Activated T-cell treated with anti-CD3 and anti-CD28 coated beads, Interleukin-2, amount 50 U/mL, for 24 hours (primary cell): ENCODE measurements at places on chromosomes 11 and 22.

DNA sequence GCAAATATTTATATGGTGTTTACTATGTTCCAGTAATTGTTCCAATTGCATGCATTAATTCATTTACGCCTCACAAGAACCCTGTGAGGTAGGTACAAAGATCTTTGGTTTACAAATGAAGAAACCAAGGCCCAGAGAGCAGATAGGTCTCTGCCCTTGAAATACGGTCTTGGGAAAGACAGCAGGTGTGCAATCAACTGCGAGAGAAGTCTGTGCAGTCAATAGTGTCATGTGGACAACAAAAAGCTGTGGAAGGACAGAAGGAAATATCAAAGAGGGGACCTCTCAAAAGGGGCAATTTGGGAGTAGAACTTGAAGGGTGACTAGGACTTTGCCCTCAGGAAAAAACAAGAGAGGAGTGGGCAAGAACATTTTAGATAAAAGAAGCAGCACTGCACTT is 8.9 kb downstream of the CNTF start:
- no peak for DNase-seq

GRCh38 chr22:28795071-28795693 is 5.2 kb downstream of the XBP1 start:
- DNase-seq, result no peak

- no peak for DNase-seq
These were observed 17.5 kb downstream of the GAB2 start for GRCh38 chr11:78400116-78400515.

GRCh38 chr22:42275176-42275575 is 4.7 kb upstream of the TCF20 start:
- no peak for DNase-seq

DNA sequence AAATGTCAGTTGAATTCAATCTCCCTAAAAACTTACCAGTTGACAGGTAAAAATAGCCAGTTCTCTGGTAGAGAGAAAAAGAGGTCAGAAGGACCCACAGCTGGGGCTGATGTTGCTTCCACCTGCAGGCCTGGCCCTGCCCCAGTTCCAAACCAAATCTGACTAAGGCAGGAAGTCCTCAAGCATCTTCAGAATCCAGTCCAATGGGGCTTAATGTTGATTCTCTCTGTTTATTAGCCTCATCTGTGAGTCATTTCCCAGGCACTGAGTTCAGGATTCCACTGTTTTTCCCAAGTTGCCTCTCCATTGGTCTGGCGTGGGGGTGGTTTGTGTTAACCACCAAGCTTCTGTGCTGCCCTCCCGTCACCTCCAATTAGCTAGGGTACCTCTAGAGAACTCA is 601.8 kb downstream of the INSC start:
- no peak for DNase-seq

DNA sequence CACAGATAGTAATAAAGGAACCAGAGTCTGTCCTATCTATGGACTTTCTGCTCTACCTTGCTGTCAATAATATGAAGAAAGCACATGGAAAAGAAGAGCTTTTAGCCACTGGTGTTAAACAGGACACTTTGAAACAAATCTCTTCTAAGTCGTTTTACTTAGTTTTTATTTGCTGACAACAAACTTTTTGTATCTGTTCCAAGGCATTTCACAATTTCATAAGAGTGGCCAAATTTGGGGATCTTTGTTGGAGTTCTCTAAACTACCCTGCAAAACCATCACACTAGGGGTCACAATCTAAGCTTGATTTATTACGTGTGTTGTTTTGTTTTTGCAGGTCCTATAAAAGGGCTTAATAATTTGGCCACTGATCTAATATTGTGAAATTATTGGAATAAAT is 54.4 kb downstream of the BBOX1 start:
- no peak for DNase-seq

- DNase-seq, result no peak
These were observed 6.0 kb downstream of the SYN3 start for GRCh38 chr22:33051960-33052839.

DNA sequence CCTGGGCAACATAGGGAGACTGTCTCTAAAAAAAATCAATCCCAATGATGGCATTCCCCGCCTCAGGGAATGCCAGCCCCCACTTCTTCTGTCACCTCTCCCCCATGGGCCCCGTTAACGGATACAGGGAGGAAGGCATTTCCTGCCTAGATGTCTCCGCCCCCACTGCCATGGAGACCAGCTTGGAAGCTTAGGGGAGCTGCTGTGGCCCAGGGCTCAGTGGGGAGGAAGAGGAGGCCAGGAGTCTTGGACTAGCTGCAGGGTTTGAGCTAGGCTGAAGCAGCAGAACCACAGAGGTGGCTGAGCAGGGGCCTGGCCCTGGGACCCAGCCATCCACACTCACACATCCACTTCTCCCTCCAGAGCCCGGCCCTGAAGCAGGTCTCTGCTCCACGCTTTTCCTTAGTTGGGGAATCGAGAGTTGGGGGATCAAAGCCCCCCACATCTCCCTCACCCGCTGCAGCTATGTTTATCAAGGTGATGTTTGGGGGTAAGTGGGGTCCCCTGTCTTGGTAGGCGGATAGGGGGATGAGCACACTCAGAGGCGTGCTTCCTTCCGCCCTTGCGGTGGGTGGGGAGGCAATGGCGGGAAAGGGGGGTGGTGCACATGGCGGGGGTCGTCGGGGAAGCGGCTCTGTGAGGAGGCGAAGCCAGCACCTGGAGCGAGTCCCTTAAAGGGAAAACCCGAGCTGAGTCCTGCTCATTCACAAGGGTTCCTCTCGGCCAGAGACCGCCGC is at the start of gene C22orf15:
C22orf15 (plus strand) TSS at position 149 of the 737 bp plus-strand sequence; CDS start at position 466, 317 bp downstream.
- DNase-seq, result peak; percentile 51

- DNase-seq, result peak; percentile 80
These were observed 11.1 kb downstream of the POLR3H start for GRCh38 chr22:41532908-41533825.

DNA sequence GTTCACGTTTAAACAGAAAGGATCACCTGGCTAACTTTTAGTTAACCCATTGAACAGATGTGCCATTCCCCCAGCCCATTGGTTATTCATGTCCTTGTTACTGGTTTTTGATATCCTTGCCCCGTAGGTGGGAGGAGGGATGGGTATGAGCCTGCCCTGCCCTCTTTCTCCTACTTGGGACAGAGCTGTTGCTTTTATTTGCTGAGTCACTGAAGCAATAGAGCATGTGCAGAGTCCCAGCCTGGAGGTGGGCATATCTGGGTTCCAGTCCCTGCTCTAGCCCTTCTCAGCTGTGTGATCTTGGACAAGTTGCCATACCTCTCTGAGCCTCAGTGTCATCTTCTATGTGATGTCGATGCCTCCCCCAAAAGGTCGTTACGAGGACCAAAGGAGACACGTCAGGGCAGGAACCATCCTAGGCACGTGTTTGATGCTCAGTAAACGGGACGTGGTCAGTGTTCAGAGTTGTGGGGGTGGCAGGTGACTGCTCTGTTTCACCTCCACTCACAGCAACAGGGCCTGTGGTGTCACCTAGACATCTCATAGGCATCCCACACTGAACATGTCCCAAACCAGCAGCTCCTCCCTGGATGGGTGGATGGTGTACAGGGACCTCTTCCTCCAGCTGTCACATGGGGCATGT is 61.0 kb downstream of the BMAL1 start:
- DNase-seq, result peak; percentile 49

DNA sequence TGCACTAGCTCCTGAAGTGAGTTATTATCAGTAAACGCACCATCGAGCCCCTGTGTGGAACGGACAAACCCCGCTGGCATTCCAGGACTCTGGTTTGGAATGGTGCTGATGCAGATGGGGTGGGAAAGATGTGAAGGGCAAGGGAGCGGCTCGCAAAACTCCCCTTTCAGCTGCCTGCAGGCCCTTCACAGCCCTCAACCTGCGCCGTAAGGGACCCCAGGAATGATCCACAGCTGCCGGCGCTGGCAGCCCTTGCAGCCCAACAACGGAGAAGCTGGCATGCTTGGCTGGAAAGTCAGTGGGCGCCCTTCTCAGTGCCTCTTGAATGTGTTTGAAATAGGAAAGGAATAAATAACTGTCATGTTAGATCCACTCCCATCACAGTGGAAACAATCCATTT is 1445.5 kb downstream of the BRD1 start:
- no peak for DNase-seq

DNA sequence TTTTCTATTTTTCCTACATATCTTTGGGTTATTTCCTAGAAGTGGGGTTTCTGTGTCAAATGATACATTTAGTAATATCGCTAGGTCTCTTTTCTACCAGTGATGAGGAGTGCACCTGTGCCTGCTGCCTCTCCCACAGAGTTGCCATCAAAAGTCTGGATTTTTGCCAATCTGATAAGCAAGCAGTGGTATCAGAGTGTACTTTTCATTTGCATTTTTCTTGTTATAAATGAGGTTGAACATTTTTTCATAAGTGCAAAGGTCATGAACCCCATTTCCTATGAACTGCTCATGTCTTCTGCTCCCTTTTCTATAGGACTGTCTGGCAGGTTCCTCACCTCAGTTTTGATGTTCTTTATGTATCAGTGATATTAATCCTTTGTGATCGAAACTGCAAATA is 1.7 kb downstream of the TRPM5 start:
- DNase-seq, result no peak

- DNase-seq, result no peak
These were observed 34.4 kb upstream of the SUSD2 start for GRCh38 chr22:24146791-24147353.

DNA sequence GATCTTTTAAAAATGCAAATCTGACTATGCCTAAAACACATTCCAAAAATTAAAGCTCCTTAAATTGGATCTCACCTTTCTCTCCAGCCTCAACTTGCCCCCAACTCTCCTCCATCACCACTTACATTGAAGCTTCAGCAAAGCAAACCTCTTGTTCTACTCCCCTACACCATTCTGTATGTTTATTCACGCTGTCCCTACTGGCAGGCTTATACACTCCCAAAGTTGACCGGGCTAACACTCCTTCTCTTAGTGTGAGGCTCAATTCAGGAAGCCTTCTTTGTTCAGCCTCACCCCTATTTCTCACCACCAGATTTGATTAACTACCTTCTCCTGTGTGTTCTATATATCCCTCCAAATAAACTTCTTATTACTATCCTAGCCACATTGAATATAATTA is 1.8 kb upstream of the GDPD4 start:
- DNase-seq, result no peak

DNA sequence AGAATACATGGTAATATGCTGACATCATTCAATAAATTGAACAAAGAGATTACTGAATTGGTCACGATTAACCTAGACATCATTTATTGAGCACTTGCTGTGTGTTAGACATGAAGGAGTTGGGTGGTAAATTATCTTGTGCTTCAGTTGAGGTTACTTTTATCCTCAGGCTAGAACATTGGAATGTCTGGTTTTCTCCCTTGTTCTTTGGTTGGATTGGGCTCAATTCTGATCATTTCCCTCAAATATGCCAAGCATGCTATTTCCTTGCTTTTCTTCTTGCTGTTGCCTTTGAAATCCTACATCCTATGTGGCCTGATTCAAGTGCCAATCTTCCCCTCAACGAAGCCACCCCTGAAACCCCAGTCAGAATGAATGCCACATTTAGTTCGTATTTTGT is 65.8 kb downstream of the DEUP1 start:
- no peak for DNase-seq

GRCh38 chr11:6362185-6362872 is 27.9 kb upstream of the SMPD1 start:
- DNase-seq, result no peak

DNA sequence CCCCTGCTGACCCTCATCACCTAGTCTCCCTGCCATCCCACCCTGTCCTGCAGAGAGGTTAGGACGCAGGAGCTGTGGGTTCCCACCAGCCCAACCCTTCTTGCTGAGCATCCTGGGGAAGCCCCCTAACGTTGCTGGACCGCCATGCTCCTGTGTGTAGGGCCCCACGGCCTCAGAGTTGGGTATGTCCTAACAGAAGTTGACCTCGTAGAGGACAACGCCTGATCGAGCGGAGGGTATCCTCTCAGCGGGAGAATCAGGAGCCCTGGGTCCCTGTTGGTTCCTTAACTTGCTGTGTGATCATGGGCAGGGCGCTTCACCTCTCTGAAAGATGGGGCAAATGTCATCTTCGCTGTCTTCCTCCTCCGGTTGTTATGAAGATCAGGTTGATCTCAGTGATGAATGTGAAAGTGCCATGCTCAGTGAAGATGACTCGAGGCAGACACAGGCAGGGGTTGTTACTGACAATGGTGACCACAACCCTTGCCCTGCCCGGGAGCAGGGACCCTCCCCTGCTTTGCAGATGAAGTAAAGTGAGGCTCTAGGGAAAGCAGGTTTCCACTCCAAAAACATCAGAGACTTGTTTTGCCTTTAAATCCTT is 19.3 kb upstream of the CD5 start:
- peak; percentile 65 for DNase-seq

- no peak for DNase-seq
These were observed 17.1 kb upstream of the TH start for GRCh38 chr11:2188745-2189144.

DNA sequence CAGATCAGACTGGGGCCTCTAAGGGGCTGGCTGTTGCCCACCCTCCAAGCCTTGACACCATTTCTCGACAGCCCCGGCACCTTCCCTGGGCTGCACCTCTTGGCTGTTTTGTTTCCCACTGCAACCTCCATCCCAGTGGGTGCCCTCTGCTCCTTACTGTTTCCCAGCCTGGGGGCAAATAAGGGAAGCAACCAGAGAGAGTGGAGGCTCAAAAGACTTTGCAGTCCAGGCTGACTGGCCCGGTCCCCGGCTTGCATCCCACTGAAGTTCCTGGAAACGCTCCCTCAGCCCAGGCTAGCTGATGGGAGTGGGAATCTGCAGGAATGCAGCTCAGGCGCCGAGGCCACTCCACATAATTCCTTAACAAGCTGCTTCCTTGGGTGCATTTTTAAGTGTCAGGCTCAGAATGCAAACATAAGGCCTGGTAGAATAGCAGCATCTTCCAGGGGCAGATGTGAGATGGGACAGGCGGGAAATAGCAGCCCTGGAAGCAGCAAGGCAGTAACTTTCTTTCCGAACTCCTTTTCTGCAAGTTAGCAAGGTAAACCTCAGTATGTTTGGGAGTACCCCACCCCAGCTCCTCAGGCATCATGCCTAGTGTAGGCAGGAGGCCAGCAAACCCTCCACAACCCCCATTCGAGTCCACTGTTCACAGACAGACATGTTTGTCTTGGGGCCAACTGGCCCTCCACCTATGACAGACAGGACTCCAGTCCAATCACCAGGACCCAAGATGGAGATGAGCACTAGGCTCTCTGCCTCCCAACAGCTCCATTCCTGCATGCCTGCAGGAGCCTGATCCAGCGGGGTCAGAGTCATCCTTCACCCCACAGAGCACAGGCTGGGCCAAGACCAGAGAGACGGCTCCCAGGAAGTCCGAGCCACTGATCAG is 39.3 kb downstream of the RPL27A start:
- DNase-seq, result no peak

GRCh38 chr11:112318661-112319060 is 58.0 kb upstream of the PLET1 start:
- DNase-seq, result no peak

DNA sequence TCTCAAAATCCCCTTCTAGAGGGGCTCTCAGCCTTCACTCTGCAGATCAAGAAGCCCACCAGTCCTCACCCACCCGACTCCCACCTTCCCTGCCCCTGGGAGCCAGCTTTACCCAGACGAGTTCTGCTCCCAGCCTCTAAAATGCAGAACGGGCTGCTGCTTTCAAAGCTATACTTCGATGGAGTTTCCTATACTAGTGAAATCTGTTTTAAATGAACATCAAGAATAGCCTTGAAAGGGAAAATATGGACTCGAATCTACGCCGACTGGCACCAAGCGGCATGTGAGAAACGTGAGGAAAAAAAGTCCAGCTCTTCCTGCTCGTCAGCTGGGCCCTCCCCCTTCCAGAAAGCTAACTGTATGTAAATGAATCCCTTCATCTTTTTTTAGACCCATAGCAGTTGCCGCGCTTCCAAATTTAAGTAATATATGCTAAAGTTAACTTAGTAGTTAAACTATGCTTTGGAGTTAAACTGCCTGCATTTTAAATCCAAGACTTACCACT is 211.7 kb downstream of the NTM start:
- DNase-seq, result no peak
